Activated CD4-positive, alpha-beta T cell treated with anti-CD3 and anti-CD28 coated beads, Interleukin-10, Interleukin-2, amounts not matched to agents 100 ng/mL and 50 ng/mL, durations not matched to agents 16 hours and 8 hours (primary cell): ENCODE measurements at places on chromosomes 13 and 19.

- DNase-seq: no peak
Measured at GRCh38 chr19:648904-649801, 9.5 kb downstream of the FGF22 start.

DNA sequence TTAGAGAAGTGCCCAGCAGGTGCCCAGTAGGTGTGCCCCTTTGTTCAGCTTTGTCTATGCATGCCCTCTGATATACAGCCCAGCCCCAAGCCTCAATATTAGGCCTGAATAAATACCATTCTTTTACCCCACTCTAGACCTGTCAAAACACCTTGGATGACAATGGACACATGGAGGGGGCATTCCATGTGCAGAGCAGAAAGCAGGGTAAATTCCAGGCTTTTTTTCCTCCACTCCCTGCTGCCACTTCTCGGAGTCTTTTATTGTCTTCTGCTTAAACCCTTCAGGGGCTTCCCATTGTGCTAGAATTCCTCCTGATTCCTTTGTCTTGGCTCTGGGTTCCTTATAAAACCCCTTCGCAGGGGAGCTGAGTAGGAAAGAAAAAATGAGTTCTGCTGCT is 5.8 kb upstream of the FRY start:
- DNase-seq: no peak

GRCh38 chr13:110306960-110307766 is at the start of the genes COL4A1 and COL4A2:
Gene COL4A1, minus strand, starts transcription at chr13:110307157. Its CDS starts 130 bp downstream, at chr13:110307027.
Gene COL4A2, plus strand, starts transcription at chr13:110307284. Its CDS starts 620 bp downstream, at chr13:110307904.
- DNase-seq: no peak

- DNase-seq: no peak
Measured at GRCh38 chr19:55209693-55210472, 582 bp upstream of the PTPRH start.

GRCh38 chr13:43555667-43556066 is 231.1 kb downstream of the ENOX1 start:
- DNase-seq: no peak

DNA sequence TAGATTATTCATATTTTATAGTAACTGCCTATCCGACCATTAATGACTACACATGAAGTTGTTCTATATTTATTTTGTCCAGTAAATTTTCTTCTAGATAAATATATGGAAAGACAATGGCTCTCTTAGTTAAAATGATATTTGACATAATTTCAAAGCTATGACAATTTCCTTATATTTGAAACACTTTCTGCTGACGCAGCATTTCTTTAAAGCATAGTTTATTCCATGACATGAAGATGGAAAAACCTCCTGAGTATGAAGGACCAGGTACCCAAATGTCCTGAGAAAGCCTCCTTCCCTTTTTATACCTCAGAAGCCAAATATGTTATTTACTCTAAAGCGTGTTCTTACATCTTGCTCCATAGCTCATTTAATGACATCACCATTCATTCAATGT is 831.6 kb downstream of the EFNB2 start:
- no peak for DNase-seq

DNA sequence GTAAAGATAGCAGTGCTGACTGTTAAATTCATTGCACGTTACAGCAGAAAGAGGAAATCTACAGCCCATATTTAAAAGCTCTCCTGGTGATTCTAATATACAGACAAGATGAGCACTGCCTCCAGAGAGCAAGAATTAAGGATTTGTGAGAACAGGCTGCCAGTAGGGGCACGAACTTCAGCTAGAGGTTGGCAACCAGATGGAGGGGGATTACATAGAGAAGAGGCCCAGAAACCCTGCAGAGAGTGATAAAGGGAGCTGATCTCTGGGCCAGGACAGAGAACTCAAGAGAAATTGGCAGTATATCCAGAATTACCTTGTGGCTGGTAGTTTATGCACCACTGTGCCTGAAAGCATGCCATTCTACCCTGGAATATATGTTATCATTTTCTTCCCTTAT is 144.8 kb downstream of the UFM1 start:
- no peak for DNase-seq

DNA sequence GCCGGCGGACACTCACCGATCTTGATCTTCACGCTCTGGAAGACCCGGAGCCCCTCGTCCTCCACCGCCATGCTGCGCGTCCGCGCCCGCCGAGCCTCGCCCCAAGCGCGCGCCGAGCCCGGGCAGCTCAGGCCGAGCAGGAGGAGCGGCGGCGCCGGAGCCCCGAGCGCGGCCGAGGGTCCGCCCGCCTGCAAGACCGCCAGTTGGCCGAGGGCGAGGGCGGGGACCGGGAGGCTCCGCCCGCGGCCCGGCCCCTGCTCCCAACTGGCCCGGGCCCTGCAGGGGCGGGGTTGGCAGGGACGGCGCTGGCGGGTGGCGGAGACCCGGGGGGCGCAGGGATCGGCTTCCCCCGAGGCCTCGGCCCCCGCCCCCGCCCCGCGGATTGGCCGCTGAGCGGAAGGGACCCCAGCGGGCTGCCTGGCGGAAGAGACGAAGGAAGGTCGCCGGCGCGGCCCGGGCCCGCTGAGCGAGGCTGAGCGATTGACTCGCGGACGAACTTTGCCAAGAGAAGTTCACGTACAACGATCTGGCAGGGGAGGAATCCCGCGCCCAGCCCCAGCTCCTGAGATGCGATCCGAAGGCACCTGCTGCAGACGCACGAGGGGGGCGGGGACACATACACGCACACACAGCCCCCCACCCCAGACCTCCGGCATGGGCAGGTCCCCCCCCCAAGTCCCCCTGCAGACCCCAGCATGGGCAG is at the start of gene RASA3:
Gene RASA3, minus strand, starts transcription at position 205 of the 703 bp plus-strand sequence. Its CDS starts 134 bp downstream, at position 71.
- DNase-seq: peak; percentile 74

DNA sequence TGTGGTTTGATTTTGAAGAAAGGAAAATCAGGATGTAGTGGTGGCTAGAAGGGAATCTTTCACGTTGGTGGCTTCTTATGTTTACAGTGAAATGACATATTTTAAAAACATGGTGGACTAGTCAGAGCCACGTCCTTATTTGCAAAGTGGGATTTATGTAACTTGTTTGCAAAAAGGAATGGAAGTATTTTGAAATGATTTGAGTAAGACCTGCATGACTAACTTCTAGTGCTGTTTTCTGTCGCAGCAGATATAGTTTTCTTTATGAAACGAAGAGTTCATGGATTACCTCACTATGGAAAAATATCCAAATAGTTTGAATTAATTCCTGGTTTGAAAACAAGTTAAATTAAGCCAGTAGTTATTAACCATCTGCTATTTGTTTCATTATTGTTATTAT is 476.5 kb downstream of the MYO16 start:
- DNase-seq: no peak

- DNase-seq: no peak
Measured at GRCh38 chr13:33453936-33454335, 168.4 kb upstream of the STARD13 start.
